ENCODE measurements at places on chromosomes 5 and 9.

DNA sequence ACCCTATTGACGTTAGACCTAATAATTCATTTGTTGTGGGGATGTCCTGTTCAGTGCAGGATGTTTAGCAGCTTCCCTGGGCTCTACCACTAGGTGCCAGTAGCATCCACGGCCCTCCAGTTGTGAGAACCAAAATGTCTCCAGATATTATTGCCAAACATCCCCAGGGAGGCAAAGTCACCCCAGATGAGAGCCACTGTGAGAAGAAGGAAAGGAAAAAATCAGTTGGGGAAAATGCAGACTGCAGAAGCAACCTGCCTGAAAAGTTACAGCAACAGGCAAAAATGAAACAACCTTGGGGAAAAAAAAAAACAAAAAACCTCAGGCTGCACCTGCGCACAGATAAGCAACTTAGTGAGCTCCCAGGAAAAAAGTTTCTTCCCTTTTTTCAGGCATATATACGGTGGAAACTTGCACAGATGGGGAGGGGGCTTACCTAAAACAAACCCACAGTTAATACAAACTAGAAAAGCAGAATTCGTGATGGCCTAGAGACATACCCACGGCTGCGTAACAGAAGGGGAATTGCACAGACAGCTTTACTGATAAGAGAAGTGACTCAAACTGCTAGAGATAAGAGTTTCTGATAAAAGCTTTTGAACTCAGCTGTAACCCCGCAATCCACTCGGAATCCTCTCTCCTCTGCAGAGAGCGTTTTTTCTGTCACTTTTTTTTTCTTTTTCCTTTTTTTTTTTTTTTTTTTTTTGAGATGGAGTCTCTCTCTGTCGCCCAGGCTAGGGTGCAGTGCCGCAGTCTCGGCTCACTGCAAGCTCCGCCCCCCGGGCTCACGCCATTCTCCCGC is 29.8 kb upstream of the FBP1 start:
- peak; percentile 90 for DNase-seq

DNA sequence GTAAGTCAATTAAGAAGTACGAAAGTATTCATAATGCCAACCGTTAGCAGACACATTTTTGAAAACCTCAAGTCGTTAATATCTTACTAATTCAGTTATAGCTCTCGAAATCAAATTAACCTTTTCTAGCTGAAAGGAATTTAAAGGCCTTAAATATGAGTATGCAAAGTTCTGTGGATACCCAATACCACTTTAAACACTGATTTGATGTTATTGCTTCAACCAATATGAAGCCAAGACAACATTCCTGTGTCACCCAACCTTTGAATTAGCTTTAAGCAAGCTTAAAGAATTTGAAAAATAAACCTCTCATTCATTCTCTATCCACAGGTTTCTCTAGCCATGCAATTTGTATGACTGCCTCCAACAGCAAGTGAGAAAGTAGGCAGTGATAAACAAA is 204.5 kb downstream of the MCTP1 start:
- no peak for DNase-seq

GRCh38 chr5:82107267-82107666 is 135.4 kb downstream of the ATG10 start:
- DNase-seq, result no peak

GRCh38 chr9:129602598-129603415 is 18.1 kb downstream of the C9orf50 start:
- no peak for DNase-seq

DNA sequence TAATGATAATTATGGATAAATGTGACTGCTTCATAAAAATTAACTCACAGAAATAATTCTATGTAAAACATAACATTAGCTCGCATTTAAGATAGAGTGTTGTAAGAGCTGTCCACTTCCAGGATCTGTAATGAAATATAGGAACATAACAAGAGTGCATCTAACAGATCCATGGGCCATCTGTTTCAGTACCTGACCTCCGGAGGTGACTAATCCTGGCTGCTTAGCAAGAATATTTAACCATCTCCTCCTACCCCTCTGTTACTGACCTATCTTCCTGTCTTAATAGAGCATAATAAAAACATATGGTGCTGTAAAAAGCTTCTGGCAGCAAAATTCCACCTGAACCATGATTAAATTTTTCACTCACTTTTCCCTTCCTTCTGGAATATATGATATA is 7.1 kb downstream of the PLCXD3 start:
- DNase-seq, result no peak

DNA sequence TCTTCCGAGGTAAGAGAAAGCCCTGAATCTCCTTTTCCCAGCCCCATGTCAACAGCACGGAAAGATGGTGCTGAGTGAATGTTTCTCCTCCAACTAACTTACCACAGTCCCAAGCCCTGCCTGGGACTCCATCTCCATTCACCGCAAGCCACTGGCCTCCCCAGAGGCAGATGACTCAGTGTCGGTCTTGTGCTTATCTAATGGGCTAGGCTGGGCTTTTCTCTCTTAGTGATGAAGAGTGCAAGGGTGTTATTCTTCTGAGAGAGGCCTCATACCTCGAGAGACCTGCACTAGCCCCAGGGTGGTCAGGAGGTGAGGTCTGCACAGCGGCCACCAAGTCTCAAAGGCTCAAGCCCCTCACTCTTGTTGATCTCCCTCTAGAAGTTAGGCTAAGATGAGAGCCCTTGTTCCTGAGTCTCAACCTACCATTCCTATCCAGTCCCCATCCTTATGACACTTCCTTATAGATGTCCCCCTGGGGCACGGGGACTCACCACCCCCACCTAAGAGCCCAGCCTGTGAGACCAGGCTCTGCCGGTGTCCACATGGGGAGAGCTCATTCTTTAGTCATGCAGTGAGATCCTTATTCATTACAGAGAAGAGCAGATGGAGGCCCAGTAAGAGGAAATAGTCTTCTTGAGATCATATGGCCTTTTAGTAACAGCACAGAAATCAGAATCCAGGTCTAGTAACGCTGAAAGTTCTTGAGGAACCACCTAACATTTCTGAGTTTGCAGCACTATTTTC is 127.0 kb downstream of the SAXO1 start:
- DNase-seq, result no peak

DNA sequence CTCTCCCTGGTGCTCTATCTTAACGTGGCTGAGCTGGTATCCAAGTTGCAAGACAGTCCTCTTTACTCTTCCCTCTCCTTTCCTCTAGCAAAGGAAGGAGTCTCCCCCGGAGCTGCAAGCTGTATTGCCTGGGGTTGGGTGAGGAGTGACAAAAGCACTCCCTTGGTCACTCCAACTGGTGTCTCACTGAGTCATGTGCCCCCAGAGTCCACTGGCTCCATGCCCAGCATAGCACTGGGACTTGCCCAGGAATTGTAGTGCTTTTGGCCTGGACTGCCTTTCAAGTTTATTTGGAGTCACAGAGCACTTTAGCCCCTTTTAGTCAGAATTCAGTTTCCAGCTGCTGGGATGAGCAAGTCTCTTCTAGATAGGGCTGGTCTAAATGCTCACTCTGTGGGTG is 82.6 kb upstream of the FST start:
- no peak for DNase-seq

DNA sequence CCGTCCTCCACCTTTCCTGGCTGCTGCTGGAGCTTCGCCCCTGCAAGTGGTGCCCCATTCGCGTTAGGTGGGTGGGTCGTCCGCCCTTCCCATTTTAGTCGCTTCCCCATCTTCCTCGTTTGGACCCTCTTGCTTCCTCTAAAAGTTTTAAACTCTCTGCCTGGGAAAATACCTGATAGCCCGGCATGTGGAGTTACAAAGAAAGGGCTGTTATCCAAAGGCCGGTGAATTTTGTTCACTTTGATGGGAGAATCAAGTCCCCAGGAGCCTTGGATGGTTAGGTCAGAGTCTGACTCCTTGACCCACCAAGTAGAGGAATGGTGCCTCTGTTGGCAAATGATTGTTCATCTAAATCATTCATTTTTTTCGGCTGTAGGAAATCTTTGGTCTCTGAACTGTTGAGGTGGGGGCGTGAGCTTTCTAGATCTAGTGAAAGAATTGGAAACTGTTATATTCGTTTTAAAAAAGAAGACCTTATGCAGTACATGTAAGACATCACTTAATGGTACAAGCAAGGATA is 29.5 kb upstream of the APC start:
- DNase-seq, result no peak

DNA sequence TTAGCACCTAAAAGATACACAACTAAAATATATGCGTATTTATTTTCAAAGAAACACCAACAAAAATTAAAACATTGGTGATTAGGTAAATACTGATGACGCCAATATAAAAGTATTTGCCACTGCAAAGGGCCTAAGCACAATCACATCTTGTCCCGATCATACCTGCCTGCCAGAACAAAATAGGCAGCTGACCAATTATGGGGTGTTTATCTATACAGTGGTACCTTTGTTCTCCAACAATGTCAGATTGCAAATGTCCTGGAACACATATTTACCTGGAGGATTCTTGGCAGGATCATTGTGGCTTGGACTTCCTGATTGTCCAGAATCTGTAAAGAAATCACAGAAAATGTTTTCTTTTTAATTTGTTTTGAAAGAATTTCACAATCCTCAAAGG is 134.5 kb downstream of the NFIB start:
- DNase-seq, result no peak

DNA sequence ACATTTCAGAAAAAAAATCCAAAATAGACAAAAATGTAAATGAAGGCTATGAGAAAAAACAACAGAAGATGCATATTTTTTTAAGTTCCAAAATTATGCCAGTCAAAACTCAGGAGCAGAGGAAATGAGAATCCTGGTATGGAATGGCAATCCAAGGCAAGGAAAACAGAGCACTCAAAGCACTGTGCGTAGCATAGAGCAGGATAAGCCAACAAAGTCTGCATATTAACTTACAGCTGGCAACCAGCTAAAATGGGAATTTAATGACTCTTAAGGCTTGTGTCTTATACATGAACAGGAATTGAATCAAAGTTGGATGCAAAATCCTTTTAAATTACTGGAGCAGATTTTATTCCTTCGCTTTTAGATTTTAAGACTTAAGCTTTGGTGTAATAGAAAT is 203.5 kb upstream of the DAPK1 start:
- no peak for DNase-seq

DNA sequence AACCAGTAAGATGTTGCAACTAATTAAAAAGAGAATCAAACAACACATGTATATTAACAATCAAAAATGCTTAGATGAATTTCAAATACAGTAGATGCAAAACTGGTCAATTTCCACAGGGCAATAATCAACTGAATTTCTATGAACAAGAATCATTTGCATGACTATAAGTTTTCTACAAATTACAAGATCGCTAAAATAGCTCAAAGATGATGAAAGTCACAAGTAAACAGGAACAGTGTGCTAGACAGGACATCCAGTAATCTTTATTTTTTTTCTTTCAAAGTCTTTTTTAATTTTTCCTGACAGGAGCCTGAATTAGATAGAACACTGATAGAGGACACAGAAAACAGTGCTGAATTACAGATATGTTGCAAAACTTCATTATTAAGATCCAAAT is 608.2 kb upstream of the DAB2 start:
- DNase-seq, result no peak

GRCh38 chr9:114953959-114954358 is 23.6 kb upstream of the TNFSF8 start:
- peak; percentile 84 for DNase-seq

- DNase-seq, result no peak
These were observed 4.3 kb upstream of the IL17B start for GRCh38 chr5:149383399-149383798.

- DNase-seq, result no peak
These were observed 398.9 kb downstream of the PLK2 start for GRCh38 chr5:58060996-58061395.

DNA sequence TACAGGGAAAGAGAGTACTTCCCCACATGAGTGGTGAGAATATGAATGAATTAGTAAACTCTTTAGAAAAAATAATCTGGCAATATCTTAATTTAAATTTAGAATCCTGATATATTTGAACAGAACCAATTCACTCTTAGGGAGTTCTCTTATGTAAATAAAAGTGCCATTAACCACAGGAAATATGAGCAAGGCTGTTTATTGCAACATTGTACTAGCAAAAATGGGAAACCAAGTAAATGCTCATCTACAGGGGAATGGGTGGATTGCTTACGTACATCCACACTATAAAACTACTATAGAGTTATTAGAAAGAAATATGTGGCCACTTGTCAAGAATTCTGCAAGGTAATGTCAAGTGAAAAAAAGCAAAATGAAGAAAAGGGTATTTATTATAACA is 274.5 kb downstream of the TLE1 start:
- no peak for DNase-seq

DNA sequence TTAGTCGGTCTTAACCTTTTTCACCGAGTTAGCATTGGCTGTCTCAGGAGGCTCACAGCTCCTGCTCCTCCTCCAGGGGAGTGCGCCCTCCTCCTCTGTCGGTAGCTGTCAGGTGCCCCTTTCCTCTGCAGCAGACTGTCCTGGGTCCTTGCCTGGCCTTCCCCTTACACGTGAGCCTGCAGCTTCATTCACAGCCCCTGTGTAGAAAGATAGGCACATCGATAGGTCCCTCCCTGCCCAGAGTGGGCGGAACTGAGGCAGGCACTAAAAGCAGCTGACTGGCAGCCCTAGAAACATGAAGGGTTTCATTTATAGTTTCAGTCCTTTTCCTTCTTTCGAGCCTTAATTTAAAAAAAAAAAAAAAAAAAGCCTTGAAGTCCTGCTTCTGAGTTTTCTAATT is 17.2 kb downstream of the TENT4A start:
- DNase-seq, result no peak

DNA sequence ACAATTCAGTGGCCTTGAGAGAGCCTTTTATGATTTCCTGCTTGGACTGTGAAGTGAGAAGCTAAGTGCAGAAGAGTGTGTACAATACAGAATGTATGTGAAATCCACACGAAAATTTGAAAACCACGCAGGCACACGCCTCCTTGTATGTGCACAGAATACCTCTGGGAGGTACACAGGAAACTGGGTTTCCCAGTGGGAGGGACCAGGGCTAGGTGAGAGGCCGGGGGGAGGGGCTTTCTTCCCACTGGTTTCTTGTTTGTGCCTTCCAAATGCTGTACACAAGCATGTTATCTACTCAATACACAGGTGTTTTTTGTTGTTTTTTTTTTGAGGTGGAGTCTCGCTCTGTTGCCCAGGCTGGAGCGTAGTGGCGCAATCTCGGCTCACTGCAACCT is 16.1 kb downstream of the C9orf50 start:
- no peak for DNase-seq

GRCh38 chr5:33832404-33833236 is 59.2 kb downstream of the ADAMTS12 start:
- no peak for DNase-seq

- peak; percentile 2 for DNase-seq
These were observed 33.3 kb upstream of the RORB start for GRCh38 chr9:74463825-74464224.

- no peak for DNase-seq
These were observed 135.9 kb downstream of the MACROH2A1 start for GRCh38 chr5:135263022-135263668.

DNA sequence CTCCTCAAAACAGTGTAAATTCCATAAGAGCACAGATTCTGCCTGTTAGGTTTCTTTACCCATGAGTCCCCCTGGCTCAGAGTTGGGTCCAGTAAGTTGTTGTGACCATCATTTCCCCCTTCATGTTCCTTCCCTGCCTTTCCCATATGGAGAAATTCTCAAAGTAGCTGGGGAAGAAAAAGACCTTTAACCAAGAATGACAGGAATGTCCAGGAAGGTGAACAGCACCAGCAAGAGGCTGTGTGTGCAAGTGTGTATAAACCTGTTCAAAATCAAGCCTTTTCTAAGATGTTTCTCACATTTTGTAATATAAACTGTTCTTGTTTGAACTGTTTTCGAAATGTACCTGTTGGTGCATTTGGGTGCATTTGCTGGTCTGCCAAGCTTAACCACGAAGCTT is 238.2 kb downstream of the SLIT3 start:
- no peak for DNase-seq

- no peak for DNase-seq
These were observed 921.5 kb downstream of the TLE4 start for GRCh38 chr9:80493258-80493657.

GRCh38 chr5:123206618-123207017 is 117.6 kb downstream of the PRDM6 start:
- DNase-seq, result no peak
